Esophagus muscularis mucosa (tissue), 4 donors: ENCODE measurements at places on chromosomes 3 and 15.

DNA sequence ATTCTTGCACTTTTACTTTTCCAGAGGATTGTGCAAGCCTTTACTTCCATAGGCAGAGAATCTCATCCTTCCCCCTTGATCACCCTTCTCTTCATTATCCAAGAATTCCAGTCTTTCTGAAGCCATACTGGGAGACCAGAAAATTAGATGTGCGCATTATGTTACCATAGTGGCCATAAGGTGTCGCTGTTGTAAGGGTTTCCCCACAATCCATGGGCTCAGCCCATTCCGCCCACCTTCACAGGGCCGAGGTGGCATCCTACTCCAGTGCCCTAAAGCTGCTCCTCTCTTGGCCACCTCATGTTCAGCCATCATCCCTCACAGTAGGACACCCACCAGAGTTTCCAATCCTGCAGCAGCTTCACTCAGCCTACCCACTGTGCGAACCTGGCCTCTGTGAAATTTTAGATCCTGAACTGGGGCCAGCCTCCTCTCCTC lies 35.0 kb downstream of the CTSH start:
- DNase-seq, result no peak

- DNase-seq, result no peak
These were observed 6.0 kb downstream of the CLCN2 start for GRCh38 chr3:184355261-184356040.

DNA sequence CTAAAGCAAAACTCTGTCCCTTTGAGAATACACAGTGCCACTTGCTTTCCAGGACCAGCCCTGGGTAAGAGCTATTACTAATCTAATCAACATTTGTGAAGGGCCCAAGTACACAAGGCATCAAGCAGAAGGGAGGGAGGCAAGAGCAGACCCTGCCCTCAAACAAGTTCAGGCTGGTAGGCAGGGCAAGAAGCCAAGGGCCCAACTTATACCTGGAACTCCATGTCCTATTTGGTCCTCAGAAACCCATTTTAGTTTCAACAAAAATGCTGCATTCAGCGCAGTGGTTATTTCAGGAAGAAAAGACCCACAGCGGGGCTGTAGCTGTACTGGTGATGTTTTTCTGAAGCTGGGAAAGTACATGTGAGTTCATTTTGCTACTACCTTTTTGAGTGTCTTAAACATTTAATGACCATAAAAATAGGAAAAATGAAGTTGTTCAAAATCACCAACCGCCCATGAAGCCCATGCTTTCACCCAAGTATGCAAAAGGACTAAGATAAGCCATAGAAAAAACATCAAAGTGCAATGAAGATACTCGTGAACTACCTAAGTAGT lies 2.8 kb downstream of the RPS17 start:
- no peak for DNase-seq

GRCh38 chr3:278300-279064 lies 81.9 kb downstream of the CHL1 start:
- DNase-seq, result no peak

DNA sequence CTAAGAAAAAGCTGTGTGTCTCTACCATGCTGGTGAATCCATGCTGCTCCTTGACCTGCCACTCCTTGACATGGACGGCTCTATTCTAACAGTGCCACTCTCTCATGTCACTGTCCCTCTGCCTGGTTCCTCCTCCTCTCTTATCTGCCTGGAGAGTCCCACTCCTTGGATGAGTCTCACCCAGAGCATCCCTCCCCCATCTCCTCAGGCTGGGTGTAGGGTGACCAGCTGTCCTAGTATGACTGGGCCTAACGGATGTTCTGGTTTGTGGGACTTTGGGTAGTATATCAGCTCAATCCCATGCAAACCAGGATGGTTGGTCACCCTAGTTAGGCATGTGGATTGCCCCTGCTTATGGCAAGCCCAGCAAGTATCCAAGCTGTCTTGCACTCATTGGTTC lies 54.3 kb downstream of the LIPC start:
- no peak for DNase-seq

GRCh38 chr3:29004885-29005599 lies 275.8 kb upstream of the RBMS3 start:
- DNase-seq, result no peak

DNA sequence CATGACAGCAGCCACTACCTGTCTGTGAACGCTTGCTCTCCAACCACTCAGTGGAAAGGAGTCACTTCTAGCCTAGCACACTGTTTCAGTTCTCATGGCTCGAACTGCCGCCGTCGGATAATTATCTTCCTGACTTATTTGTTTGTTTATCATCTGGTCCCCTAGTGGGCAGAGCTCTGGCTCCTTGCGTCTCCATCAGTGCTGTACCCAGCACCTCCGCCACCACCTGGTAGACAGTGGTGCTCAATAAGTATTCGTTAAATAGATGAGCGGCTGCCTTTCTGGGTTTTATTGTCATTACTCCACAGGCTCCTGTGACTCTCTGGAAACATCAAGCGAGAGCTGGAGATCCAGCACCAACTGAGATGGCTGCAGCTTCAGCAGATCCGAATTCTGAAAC lies 297.5 kb downstream of the NTRK3 start:
- DNase-seq, result no peak

DNA sequence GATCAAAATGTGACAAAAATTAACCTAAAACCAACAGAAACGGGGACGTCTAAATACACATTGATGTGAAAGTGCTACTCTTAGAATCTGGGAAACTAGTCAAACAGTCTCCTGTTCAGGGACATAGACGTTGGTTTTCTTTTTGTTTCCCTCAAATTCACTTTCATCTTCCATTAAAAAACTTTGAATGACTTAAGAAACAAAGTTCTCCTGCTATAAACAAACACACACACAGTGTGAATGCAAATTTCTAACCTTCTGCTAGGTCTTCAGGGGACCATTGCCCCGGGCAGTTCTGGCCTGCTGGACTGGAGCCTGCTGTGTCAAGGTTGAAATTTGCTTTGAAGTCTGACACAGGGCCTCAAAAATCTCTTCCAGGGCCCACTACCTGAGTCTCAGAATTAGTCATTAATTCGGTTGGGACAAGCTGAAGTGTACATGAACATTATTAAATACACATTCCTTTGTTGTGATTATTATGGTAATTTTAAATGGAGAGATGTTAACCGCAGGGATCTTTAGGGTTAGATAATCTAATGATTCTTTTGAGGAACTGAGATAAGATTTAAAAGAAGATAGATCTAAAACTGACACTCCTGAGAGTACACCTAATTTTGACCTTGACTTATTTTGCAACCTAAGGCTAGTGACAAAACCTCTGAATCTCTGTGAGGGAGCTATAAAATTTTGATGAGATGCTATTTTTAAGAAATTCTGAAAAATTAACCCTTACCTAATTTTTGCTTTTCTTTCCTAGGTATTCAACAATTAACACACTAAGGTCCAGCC lies 1260.4 kb downstream of the ROBO1 start:
- no peak for DNase-seq
